ENCODE measurements at places on chromosomes 6 and 20.

GRCh38 chr6:89999154-89999553 lies 104.9 kb downstream of the GJA10 start:
- DNase-seq, result no peak

GRCh38 chr6:63352544-63353285 lies 32.9 kb upstream of the LGSN start:
- no peak for DNase-seq

DNA sequence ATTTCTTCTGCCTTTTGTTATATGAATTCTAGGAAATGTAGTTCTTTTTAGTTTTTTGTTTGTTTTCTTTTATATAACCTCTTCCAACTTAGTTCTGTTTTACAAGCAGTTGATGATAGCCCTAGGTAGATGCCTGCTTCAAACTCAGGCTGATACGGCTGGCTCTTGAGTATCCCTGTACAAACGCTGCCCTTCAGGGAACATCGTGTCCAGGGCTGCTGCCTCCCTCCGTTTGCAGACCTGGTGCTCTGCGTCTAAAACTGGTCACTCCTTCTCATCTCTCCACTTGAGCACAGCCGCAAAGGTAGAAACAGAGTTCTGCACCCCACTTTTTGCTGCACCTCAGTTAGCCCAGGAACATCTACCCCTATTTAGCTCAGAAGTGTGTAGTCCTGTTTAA lies 310.1 kb downstream of the PRL start:
- DNase-seq, result no peak

DNA sequence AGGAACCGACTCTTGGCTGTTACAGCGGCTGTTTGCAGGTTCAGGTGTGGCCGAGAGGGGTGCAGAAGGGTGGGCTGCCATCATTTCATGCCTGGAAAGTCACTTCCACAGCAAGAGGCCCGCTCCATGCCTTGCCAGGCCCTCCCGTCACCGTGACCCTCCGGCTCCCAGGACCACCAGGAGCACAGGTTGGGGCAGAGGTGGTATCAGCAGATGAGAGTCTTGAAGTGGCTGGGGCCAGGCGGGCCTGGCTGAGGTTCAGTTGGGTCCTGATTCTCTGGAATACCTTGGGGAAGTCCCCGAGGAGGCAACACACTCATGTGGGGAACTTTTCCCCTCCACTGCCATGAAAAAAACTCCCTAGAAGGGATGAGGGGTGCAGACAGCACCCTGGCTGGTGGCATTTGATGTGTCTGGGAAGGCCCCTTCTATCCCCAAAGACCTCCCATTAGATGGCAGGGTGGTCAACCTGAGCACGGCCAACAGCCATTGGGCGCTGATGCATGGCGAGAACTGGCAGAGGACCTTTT lies 34.2 kb upstream of the IRF4 start:
- no peak for DNase-seq

Data from stimulated activated CD8-positive, alpha-beta memory T cell treated with anti-CD3 and anti-CD28 coated beads, Interleukin-2, amount 100 ng/mL, for 48 hours (primary cell).